ENCODE measurements at places on chromosomes 4 and X.
A peak's percentile ranks its signal among the peaks of the same experiment; 100 is the strongest.

DNA sequence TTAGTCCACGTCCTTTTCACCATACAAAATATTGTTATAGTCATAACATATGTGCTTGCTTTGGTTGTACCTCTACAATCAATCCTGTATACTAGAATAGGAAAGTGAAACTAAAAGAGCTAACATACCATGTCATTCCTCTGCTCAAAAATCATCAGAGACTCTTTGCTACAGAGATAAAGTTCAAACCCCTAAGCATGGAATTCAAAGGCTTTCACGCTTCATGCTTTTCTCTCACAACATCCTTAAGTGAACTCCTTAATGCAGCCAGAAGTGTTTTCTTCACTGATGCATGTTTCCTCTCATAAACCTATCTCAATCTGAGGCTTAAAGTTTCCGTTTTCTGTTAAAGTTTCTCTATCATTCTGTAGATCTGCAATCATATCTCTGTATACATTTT, 744.6 kb upstream of the IGFBP7 start:
- no peak for DNase-seq

DNA sequence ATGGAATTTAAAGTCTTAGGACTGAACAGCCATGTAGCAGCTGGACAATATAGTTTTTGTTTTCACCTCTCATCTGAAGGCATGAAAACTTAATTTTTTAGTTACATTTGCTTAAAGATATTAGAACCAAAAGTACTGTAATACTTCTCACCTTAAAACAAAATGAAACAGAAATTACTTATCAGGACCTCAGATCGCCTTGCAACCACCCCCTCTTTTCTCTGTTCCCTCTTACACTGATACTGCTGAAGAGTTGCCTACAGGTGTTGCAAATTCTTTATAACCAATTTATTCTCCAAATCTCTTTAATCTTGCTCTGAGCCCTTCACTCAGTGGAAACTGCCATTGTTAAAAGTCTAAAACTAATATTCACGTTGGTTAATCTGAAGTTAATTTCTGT, 145.0 kb downstream of the SPCS3 start:
- DNase-seq = no peak

- no peak for DNase-seq
Measured at GRCh38 chrX:127030016-127030748, 210.7 kb downstream of the PRR32 start.

GRCh38 chrX:73877687-73878086, 314.7 kb downstream of the CHIC1 start:
- no peak for DNase-seq

GRCh38 chrX:47573341-47574075, 8.7 kb upstream of the TIMP1 start:
- DNase-seq = no peak

GRCh38 chr4:5884796-5885195, 8.1 kb downstream of the CRMP1 start:
- DNase-seq = no peak

GRCh38 chr4:1109898-1110506, 3.4 kb downstream of the RNF212 start:
- no peak for DNase-seq

GRCh38 chrX:110181459-110182137, 136.3 kb downstream of the AMMECR1 start:
- no peak for DNase-seq

GRCh38 chr4:118112117-118113046, 78.1 kb downstream of the NDST3 start:
- DNase-seq = no peak

DNA sequence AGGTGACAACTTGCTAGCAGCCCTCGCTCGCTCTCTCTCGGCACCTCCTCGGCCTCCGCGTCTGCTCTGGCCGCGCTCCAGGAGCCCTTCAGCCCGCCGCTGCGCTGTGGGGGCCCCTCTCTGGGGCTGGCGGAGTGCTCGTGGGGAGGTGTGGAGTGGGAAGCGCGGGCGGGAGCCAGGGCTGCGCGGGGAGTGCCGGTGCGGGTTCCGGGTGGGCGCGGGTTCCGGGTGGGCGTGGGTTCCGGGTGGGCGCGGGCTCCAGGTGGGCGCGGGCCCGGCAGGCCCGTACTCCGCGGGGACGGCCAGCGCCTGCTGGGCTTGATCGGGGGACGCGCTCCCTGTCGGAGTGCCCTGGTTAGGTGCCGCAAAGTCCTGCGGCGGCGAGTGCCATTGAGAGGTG, 384.3 kb downstream of the GPM6A start:
- DNase-seq = no peak

DNA sequence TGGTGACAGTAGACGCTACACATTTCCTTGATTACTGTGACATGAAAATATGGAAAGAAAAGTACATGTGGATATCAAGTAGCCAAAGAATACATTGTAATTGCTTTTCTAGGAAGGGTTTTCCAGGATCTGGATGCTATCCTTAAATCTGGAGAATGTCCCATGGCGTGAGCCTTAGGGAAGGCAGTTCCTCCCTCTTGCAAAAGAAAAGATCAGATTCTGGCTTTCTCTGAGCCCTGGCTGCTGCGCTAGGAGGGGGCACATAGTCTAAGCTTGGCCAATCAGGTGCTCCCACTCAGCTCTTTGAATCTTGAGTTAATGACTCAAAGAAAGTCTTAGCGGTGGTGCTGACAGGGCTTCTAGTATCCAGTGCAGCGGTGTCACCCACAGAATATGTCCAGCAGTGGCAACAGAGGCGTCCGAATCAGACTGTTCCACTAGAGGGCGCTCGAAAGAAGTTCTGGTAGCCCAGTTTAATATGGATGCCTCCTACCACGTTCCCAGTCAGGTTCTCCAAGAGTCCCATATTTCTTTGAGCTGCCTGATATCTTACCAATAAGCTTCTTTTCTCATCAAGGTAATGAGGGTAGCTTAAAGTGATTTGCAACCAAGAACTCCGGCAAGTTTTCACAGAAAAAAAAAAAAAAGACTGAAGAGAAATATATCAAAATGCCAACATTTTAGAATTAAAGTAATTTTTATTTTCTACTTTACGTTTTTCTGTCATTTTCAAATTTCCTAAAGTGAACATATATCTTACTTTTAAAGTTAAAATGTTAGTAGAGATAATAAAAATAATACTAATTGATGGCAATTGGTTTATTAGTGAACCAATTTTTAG, 213.4 kb upstream of the S100G start:
- peak; percentile 48 for DNase-seq

GRCh38 chr4:104815665-104816064, 321.0 kb upstream of the CXXC4 start:
- DNase-seq = no peak

DNA sequence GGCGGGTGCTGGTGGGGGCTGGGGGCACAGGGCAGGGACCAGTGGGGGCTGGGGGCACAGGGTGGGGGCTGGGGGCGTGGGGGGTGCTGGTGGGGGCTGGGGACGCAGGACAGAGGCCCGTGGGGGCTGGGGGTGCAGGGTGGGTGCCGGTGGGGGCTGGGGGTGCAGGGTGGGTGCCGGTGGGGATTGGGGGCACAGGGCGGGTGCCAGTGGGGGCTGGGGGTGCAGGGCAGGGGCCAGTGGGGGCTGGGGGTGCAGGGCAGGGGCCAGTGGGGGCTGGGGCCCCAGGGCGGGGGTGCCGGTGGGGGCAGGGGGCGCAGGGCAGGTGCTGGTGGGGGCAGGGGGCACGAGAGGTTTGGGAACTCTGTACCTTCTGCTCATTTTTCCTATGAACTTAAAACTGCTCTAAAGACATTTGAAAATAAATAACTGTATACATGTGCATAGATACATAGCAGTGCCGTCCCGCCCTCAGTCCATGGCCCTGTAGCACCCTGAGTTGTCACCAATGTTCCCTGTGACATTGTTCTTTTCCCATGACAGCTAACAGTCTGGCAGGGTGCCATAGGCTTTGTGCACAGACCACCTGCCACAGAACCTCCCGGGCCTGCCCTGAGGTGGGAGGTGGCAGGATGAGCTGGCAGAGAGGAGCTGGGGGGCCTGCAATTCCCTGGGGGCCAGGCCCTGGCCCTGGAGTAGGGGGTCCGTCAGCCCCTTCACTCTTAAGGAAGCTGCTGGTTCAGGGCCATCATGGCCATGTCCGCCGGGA, 35.6 kb upstream of the ADRA2C start:
- DNase-seq = no peak

DNA sequence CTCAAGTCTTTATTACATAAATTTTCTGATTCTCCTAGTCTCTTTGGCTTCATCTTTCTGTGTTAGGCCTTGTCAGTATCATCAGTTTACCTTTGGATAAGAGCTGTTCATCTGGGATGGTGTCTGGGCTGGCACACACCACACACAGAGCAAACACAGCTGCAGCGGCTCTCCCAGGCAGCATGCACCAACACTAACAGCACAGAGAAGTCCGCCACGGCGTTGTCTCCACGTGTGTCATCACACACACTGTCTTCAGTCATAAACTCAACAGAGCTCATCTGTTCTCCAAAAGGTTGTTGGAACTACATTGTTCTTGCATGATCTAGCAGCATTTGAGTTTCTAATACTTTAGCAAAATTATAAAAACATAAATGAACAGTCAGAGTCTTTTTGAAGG, 851.9 kb upstream of the FRG1 start:
- DNase-seq = no peak

- DNase-seq = no peak
Measured at GRCh38 chrX:16718824-16719333, 533 bp upstream of the SYAP1 start.

DNA sequence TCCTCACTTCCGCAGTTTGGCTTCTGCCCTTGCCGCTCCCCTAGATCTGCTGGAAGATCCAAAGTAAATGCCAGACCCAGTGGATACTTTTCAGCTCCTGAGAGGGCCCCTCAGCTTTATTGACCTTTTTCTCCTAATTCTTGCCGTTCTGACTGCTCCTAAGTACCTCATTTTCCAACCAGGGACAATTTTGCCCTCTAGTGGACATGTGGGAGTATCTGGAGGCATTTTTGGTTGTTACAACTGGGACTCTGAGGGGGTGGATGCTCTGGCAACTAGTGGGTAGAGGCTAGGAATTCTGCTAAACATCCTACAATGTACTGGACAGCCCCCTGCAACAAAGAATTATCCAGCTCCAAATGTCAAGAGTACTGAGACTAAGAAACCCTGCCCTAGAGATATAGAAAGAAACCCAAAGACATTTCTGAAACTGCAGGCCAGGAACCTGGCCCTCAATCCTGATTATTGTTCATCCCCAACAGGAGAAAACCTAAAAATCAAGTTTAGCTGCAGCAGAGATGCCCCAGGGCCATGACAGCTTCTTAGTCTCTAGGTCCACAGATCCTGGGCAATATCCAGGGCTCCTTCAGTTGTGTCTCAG, 3.4 kb downstream of the TEX13B start:
- DNase-seq = no peak

DNA sequence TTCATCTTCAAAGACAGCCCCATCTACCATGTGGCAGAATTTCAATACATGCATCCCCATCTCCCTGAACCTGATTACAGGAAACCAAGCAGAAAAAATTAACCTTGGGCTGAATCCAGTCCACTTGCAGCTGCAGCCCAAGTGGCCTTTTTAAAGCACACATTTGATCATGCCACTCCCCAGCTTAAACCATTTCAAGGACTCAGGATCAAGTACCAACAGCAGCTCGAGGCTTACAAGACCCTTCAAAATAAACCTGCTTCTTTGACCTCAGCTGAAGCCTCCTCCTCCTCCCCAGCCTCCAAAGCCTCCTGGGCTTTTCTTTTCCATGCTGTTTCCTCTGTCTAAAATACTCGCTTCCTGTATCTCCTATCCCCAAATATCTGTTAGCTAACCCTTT, 50.7 kb upstream of the KIT start:
- no peak for DNase-seq

GRCh38 chrX:23383411-23383810, 48.8 kb downstream of the PTCHD1 start:
- no peak for DNase-seq

- DNase-seq = no peak
Measured at GRCh38 chrX:80807606-80807991, 2.1 kb downstream of the BRWD3 start.

- DNase-seq = no peak
Measured at GRCh38 chrX:15451913-15452312, 41.2 kb downstream of the PIR start.

- DNase-seq = no peak
Measured at GRCh38 chr4:20859097-20859781, 159.0 kb downstream of the PACRGL start.
